Right ventricle myocardium inferior (tissue), 1 donor: ENCODE measurements at places on chromosomes 3 and 15. TPM values are rescaled to one million over a fixed set of nuclear protein-coding genes. Genes with fewer than 3 reads are reported as not detected.

Gene PLA2G4B
- 5.8 TPM for total RNA-seq

Gene SH2D7
- not detected for total RNA-seq

Gene DAZL
- not detected for total RNA-seq

Gene SERINC4
- 0.30 TPM for total RNA-seq

Gene GRM2
- total RNA-seq: 0.03 TPM

Gene GOLGA8G
- total RNA-seq: not detected

Gene RBP2
- total RNA-seq: not detected

Gene OR5K2
- total RNA-seq: not detected

Gene UROC1
- total RNA-seq: not detected

Gene STARD9
- total RNA-seq: 7.2 TPM

Gene ZNF662
- total RNA-seq: 4.1 TPM

Gene TGM5
- not detected for total RNA-seq
